ENCODE measurements at places on chromosomes 6 and 20. TPM values are rescaled to one million over a fixed set of nuclear protein-coding genes. Genes with fewer than 3 reads are reported as not detected.

DNA sequence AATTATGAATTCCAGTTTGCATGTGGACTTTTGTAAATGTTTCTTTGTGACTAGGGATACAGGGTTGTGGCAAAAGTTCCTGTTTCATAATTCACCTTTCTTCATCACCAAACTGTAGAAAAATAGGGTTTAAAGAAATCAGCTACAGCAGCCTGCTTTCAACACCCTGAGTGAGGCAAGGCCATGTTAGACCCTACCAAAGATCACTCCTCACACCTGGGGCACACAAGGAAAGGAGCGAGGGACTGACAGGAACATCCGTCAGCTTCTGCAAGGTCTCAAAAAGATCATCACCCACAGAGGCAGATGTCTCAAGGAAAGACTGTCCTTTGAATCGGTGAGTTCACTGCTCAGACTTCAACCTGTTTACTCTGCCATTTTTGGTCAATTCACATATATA is 10.5 kb upstream of the STX11 start:
- no peak for DNase-seq

GRCh38 chr6:89406141-89406540 is 5.9 kb downstream of the RRAGD start:
- no peak for DNase-seq

CRISP2 gene
- 0.60 TPM for total RNA-seq

ZBP1 gene
- 2.4 TPM for total RNA-seq

GRCh38 chr6:150929416-150929815 is 63.9 kb downstream of the MTHFD1L start:
- DNase-seq, result no peak
